ENCODE measurements at places on chromosomes 7 and 10.

- no peak for DNase-seq
Observed at GRCh38 chr10:130224228-130224627, 88.0 kb downstream of the GLRX3 start.

DNA sequence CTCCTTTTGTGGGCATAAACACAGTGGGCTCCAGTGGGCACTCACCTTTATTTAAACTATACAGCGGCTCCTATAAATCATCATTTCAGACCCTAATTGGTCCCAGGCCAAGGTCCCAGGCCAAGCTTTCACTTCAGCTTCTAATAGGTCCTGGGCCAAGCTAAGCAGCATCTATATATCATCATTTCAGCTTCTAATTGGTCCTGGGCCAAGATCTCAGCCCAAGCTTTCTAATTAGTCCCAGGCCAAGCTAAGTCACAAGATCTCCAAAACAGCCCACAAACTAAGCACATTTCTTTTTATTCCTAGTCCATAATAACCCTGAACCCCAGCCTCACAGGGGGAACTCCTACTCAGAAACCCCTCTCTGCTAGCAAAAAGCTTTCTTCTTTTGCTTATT is 47.1 kb downstream of the ZNF680 start:
- no peak for DNase-seq

GRCh38 chr7:11082121-11082520 is 108.4 kb downstream of the PHF14 start:
- DNase-seq, result no peak

DNA sequence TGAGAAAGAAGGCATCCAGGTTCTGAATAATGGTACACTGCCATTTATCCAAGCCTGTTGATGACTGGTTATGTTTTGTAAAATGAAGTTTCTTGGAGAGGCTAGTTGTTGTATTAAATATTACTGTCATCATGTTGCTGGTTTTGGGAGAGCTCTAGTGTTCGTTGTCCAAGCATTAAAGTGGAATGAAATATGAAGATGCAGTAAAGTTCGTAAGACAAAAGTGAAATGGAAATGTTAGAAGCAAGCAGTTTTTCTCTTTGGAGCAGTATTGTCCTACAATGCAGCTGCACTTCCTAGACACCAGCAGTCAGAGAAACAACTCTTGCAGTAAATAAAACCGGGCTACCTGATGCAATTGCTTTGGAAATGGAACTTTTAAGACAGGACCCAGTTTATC is 156.8 kb upstream of the FZD1 start:
- DNase-seq, result no peak

DNA sequence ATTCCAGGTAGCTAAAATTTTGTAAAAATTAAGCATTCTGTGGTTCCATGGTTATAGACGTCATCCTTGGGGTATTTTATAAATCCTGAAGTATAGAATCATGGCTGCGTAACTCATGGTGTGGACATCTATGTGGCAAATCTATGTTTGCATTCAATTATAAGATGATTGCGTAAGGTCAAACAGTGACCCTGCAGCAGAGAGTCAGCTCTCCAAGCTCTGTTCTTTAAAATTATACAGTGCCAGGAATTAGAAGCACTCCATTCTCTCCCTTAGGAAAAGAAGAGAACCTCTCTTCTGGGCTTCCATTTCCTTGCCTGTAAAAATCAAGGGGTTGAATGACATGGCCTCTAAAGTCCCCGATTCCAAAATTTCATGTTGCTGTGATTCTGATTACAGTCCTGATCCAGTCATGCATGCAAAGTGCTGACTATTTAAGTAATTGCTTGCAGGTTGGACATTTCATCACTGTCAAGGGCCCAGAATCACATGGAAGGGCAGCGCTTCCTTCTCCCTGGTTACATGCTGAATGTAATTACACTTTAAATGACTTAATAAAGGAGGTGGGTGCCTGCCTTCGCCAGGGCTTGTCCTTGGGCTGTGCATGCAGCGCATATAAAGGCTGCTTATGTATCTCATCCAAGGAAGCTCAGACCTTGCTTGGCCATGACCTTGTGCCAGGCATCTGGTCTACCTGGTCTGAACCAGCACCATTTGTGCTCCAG is 550.7 kb downstream of the TYW1 start:
- DNase-seq, result peak; percentile 6

- DNase-seq, result no peak
Observed at GRCh38 chr10:102632394-102633111, 11.7 kb upstream of the TRIM8 start.

- DNase-seq, result no peak
Observed at GRCh38 chr7:26180792-26181198, 19.8 kb downstream of the HNRNPA2B1 start.
